Stimulated activated CD4-positive, alpha-beta T cell treated with anti-CD3 and anti-CD28 coated beads, Interleukin-4, amount 100 ng/mL, for 1 hour (primary cell): ENCODE measurements at places on chromosomes 12 and 14.

DNA sequence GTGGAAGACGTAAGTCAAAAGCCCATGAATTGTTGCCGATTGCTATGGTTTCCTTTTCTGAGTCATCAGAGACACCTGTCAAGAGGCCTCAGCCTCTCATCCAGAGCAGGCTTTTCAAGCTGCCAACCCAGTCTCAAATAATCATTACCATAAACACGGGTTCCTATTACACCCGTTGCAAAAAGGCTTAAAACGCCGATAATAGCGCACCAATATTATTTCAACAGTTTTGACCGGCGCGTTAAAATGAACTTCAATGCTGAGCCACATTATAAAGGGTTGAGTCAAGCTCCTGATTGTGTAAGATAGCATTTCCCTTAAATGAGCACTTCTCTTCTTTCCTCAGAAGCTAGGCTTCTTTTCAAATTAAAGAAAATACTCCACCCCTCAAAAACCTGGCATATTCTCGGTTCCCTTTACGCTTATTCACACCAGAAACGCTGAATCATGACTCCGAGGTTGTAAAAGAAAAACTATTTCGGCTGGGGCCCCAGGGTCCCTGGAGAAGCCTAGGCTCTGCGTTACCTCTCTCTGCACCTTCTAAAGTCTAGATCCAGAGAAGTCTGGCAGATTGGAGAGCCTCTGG, 1.4 kb downstream of the TMTC1 start:
- no peak for DNase-seq

DNA sequence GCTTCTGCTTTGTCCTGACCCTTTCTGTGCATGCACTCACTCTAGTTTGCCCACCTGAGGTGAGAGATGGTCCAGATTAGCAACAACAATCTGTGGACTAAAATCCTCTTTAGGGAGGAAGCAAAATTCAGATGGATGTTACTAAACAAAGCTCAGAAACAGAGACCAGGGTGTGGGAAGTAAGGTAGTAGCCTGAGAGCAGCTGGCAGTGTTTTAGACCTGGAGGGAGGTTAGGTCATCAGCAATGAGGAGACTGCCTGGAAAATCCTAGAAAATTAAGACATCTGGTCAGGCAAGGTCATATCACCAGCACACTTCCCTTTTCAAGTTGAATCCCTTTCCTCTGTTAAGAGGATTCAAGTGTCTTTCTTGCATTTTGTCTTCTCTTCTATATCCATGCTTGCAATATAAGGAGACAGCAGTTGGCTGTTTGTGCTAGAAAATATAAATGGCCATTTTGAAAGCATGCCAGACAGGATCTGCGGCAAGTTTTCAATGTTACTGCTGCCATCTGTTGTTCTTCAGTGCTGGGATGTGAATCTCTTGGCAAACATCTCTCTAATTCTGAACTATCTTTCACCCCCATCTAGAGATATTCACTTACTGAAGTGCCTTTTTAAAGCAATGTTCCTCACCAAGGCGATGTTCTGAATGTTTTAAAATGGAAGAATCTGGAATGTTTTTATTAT, 266.4 kb downstream of the NAV3 start:
- DNase-seq, result no peak

- DNase-seq, result no peak
Measured at GRCh38 chr14:42792166-42792565, 1185.5 kb downstream of the LRFN5 start.

- no peak for DNase-seq
Measured at GRCh38 chr14:88351966-88352691, 29.1 kb upstream of the KCNK10 start.

GRCh38 chr12:49331380-49332222, 5.4 kb downstream of the C1QL4 start:
- DNase-seq, result peak; percentile 16

DNA sequence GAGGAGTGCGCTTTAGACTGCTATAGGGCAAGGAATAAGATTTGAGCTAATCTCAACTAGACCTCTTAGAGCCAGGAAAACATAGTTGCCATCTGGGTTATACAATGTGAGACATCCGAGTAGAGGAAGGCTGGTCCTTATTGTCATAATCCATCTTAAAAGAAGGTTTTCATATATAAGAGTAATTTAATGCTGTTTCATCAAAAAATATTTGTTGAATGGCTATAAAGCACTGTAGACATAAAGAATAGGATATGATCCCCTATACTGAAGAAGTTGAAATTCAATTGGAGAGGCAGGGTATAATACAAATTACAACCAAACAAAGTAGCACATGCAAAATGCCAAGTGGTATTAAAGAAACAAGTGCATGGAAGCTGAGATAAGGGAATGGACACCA, 294.5 kb downstream of the SSPN start:
- DNase-seq, result no peak

DNA sequence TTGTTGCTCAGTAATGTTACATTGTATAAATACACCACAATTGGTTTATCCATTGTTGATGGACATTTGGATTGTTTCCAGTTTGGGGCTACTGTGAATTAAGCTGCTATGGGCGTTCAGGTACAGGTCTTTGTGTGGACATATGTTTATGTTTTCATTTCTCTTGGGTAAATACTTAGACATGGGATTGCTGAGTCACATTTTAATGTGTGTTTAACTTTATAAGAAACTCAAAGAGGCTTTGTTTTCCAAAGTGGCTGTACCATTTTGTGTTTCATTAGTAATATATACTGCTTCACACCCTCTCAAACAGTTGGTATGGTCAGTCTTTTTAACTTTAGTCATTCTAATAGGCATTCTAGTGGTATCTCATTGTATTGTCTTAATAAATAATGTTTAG, 225.0 kb downstream of the SPTSSA start:
- DNase-seq, result no peak

GRCh38 chr12:14972816-14973215, at the start of gene PDE6H:
TSS of gene PDE6H (plus strand) at chr12:14973042. CDS start at chr12:14978013, 4,971 bp downstream.
- DNase-seq, result no peak

DNA sequence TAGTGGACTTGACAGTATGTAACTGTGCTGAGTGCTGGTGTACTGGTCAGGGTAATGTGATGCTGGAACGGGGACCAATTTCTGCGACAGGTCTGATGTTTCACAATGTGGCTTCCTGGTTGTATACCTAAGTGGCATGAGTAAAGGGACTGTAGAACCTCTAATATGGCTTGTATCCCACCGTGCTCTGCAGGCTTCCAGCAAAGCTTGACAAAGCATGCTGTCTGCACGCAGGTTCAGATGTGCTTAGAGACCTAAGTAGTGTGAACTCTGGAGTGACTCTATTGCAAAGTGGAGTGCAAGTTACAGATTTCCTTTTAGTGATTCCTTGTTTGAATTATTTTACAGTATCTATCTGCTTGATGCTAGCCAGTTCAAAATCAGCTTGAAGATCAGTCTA, 415.8 kb upstream of the NOVA1 start:
- DNase-seq, result no peak

DNA sequence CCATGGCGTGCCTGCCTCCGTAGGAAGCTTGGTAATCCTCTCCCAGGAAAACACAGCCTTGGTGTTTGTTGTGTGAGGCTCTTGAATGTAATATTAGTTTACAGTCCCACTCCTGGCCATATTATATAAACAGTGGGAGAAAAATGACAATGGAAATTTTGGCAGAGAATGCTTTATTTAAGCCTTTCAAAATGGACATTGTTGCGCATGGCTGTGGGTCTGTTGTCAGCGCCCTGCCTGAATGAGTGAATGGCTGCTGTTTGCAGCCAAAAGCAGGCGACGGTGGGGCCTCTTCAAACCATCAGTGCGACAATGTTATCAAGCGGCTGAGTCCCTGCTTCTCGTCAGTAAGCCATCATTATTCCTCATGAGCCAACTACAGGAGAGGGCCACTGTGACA, 201.8 kb upstream of the RMST start:
- no peak for DNase-seq

DNA sequence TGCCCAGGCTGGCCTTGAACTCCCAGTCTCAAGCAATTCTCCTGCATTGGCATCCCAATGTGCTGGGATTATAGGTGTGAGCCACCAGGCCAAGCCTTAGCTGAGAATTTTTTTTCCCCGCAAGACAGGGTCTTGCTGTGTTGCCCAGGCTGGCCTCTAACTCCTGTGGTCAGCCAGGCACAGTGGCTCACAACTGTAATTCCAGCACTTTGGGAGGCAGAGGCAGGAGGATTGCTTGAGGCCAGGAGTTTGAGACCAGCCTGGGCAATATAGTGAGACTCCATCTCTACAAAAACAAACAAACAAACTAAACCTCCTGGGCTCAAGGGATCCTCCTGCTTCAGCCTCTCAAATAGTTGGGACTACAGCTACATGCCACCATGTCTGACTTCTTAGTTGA, 27.3 kb downstream of the DEPDC4 start:
- no peak for DNase-seq

GRCh38 chr14:51963286-51963685, 26.1 kb upstream of the RTRAF start:
- DNase-seq, result no peak

DNA sequence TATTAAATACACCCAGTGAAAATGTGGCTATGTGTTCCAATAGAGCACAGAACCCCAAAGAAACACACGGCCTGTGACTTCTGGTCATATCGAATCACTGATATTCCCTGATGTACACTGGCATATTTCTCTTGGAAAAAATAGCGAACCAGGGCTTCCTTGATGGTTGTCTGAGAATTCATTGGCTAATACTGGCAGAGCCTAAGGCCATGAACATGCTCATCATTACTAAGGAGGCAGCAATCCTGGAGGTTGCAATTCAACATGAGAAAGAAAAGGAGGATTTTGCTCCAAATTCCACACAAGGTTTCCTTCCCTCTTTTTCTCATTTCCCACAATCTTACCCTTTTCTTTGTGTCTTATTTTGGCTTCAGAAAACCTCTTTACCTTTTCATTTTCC, 212.9 kb upstream of the HMGA2 start:
- no peak for DNase-seq

DNA sequence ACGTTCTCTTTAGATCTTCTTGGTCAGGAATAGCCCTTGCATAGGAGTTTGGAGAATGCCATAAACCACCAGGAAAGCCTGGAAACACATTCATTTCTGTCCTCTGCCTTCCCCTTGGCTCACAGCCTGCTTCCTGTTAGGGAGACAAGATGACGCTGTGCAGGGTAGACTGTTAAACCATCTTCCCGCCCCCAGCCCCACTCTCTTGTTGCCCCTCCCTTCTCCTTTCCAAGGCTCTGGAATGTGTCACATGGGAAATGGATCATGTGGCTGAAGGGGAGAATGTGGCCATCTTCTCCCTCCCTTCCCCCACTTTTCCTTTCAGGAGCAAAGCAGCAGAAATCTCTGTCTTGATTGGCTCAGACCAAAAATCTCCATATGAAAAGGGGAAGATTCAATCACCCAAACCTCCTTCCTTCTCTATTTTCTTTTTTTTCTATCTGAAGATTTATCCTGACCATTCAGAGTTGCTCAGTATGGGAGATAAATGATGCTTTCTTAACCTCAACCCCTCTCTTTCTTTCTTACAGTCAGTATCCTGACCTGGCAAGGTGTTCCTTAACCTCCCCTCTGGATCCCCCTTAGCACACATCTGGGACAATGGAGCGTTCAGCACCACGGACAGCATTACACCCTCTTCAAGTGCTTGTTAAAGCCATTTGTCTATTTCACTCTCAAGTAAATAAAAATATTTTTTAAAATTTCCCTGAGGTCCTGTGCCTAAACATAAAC, 11.4 kb downstream of the GPR19 start:
- DNase-seq, result no peak

DNA sequence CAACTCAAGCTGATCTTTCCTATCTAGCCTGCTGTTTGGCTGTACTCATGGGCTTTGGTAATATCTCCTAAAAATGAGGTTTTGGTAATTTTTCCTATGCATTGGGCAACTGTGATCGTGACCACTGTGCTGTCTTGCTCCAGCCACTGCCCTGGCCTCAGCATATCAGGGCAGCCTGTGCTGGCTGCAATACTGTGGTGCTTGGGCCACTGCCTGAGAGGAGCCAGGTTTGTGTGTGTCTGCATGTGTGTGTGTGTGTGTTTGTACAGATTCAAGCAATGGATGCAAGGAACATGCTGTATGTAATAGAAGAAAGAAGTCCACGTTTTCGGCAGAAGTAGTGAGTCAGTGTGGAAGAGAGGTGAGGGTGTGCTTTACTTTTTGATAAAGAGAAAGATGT, 13.0 kb downstream of the ERG28 start:
- no peak for DNase-seq

DNA sequence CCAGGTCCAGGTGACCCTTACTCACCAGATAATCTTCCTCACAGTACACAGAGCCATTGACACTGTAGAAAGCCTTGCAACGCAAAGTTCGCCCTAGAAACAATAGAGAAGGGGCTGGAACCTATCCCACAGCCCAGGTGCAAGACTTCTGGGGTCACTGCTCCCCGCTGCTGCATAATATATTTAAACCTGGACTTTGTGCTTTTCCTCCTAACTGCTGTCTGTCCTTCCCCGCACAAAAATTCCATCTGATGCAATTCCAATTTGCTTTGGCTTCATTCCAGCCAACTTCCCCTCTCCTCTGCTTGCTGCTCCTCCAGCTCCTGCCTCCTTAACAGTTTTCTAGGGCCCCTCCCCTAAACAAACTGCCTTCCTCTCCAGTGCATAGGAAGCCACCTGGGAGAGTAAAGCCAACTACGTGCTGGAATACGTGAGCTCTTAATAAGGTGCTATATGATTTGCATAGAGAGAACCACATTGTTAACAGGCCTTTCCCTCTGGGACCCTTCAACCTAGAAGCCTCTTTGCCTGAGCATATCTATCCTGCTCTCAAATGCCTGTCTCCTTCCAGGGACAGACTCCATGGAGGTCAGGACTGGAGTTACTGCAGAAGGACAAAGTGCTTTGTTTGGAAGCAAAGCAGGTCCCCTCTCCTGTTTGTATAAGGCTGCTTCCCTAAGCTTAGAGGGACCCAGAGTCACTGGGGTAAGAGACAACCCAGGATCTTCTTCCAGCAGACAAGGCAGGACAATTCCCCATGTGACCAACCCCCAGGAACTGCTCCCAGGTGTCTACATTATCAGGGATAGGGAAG, 5.5 kb downstream of the AJUBA start:
- no peak for DNase-seq

DNA sequence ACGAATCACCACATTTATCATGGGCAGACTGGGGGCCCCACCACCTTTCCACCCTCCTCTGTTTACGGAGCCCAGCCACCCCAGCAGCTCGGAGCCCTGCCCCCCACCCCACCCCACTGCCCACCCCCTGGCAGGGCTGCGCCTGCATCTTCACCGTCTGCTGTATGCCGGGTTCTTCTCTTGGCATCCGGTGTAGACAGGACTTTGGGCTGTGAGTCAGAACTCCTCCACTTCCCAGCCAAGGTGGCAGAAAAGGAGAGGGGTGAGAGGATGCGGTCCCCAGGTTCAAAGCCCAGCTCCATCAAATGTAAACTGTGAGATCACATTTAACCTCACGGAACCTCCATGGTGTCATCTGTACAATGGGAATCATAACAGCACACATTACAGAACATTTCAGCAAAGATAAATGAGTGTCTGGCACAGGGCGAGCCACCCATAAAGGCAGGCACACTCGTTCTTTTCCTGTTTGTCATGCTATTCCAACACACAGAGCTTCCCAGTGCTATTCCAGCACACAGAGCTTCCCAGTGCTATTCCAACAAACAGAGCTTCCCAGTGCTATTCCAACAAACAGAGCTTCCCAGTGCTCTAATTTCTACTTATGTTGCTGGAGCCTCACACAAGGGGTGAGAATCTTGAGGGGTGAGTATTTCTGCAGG, 292.7 kb upstream of the RTL1 start:
- no peak for DNase-seq

GRCh38 chr14:69644814-69645213, 33.4 kb downstream of the SUSD6 start:
- no peak for DNase-seq
